ENCODE measurements at places on chromosomes 11 and 22.

GRCh38 chr22:36286096-36286957 is 33.4 kb downstream of the APOL1 start:
- DNase-seq, result peak; percentile 78
- no peaks in the 10 kb centered on the region for H3K27me3 ChIP-seq
- H3K27ac ChIP-seq, result peak overlapping the region; percentile 25
- H3K4me1 ChIP-seq, result no peaks in the 10 kb centered on the region
- no peak overlapping the region for H3K4me3 ChIP-seq
- H3K36me3 ChIP-seq, result peaks cover 57% of the 10 kb centered on the region

DNA sequence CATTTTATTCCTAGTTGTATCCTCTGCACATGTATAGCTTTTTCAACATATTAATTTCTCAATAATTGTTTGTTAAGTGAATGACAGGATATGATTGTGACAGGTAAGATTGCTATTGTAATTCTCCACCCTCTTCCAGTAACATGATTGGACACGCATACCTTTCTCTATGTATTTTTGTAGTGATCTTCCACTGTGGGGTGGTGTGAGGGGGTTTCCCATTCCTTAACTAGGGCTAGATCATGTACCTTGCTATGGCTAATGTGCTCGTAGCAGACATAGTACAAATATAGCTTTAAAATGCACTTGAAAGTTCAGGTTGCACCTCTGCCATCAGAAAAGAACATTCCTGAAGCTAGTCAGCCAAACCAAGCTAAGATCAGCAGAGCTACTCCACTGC is 2392.8 kb upstream of the RAG2 start:
- no peaks in the 10 kb centered on the region for H3K4me1 ChIP-seq
- no peaks in the 10 kb centered on the region for H3K36me3 ChIP-seq
- H3K4me3 ChIP-seq, result no peak overlapping the region
- H3K27ac ChIP-seq, result no peak overlapping the region

- no peaks in the 10 kb centered on the region for H3K27me3 ChIP-seq
- no peak overlapping the region for H3K27ac ChIP-seq
Measured at GRCh38 chr11:121426476-121427399, 25.4 kb upstream of the SORL1 start.

DNA sequence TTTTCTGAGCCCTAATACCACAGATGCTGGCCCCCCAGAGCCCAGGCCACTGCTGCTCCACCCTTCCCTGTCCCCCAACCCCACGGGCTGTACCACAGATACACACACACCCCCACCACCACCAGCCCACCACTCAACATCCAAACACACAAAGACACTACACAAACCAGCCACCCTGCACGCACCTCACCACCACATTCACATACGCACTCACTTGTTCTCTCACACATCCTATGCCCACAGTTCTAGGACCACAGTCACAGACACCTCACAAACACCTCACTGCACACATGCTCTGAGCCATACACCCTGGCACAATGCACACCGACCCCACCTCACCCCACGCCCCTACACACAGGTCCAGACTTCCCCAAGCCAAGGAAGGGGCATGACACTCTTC is 22.5 kb upstream of the OAF start:
- no peaks in the 10 kb centered on the region for H3K27me3 ChIP-seq
- H3K4me1 ChIP-seq, result peaks cover 16% of the 10 kb centered on the region
- no peak for DNase-seq
- no peak overlapping the region for H3K4me3 ChIP-seq
- H3K36me3 ChIP-seq, result no peaks in the 10 kb centered on the region

- no peaks in the 10 kb centered on the region for H3K4me1 ChIP-seq
- H3K4me3 ChIP-seq, result no peak overlapping the region
- no peaks in the 10 kb centered on the region for H3K36me3 ChIP-seq
- H3K27ac ChIP-seq, result no peak overlapping the region
Measured at GRCh38 chr22:24681236-24681635, 78.2 kb downstream of the GGT1 start.

GRCh38 chr22:41800348-41801146 is at the start of gene CCDC134:
Gene CCDC134, plus strand, starts transcription at chr22:41800679. Its CDS starts 8,212 bp downstream, at chr22:41808891.
- peak within 1 kb of the TSS; percentile 93 for H3K27ac ChIP-seq
- peak within 1 kb of the TSS; percentile 82 for H3K4me3 ChIP-seq
- DNase-seq, result peak; percentile 95
- H3K4me1 ChIP-seq, result peaks cover 7% of the 10 kb centered on the region

- H3K27ac ChIP-seq, result no peak overlapping the region
- no peak for DNase-seq
- H3K4me3 ChIP-seq, result no peak overlapping the region
- H3K27me3 ChIP-seq, result no peaks in the 10 kb centered on the region
- H3K4me1 ChIP-seq, result no peaks in the 10 kb centered on the region
Measured at GRCh38 chr11:73280626-73281025, 8.5 kb downstream of the P2RY6 start.

DNA sequence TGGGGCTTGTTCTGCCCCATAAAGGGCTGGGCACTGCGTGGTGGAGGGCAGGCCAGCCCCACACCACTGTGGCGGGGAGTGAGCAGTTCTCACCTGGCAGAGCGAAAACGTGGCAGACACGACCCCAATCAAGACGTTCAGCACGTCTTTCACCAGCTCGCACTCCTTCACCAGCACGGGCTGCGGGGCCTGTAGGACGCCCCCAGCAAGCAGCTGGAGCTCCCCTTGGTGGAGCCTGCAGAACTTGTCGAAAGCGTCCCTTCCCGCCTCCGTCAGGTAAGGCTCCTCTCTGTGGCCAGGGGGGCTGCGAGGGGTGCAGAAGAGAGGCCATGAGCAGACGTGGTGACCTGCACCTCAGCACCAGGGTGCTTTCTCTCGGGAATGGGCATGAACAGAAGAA is 11.6 kb downstream of the TUBGCP6 start:
- H3K36me3 ChIP-seq, result peaks cover 5% of the 10 kb centered on the region
- H3K4me1 ChIP-seq, result no peaks in the 10 kb centered on the region
- H3K27ac ChIP-seq, result no peak overlapping the region

DNA sequence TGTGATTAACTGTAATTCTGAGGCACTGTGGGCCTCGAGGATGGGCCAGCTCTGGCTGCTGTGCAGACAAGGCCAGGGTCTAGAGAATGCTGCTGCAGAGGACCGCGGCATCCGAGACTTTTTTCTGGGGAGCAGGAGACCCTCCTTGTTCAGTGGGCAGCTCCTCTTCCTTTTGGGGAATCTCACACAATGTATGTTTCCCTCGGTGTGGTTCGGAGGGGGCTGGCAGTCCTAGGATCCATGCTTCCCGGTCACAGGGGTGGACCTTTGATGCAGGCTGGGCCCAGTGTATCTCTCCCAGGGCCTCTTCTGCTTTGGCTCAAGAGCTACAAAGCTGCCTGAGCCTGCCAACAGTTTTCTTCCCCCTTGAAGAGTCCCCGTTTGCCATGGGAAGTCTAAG is 31.5 kb downstream of the MYEOV start:
- H3K4me1 ChIP-seq, result no peaks in the 10 kb centered on the region
- H3K36me3 ChIP-seq, result no peaks in the 10 kb centered on the region
- no peak overlapping the region for H3K4me3 ChIP-seq
- H3K27me3 ChIP-seq, result no peaks in the 10 kb centered on the region
- no peak for DNase-seq

- no peak overlapping the region for H3K4me3 ChIP-seq
- no peaks in the 10 kb centered on the region for H3K36me3 ChIP-seq
- H3K4me1 ChIP-seq, result peaks cover 86% of the 10 kb centered on the region
- peak overlapping the region; percentile 91 for H3K27ac ChIP-seq
- peak; percentile 84 for DNase-seq
- no peaks in the 10 kb centered on the region for H3K27me3 ChIP-seq
Measured at GRCh38 chr11:73323464-73323863, 15.4 kb downstream of the ARHGEF17 start.

GRCh38 chr11:64854157-64854533 is 9.7 kb upstream of the CDC42BPG start:
- H3K36me3 ChIP-seq, result peaks cover 8% of the 10 kb centered on the region
- H3K27me3 ChIP-seq, result no peaks in the 10 kb centered on the region
